IMR-90 (cell line): ENCODE measurements at places on chromosomes 3 and 15. TPM values are rescaled to one million over a fixed set of nuclear protein-coding genes. Genes with fewer than 3 reads are reported as not detected.

NTRK3 gene
- polyA plus RNA-seq = 0.01 and 0.15 TPM in 2 replicates

KLF15 gene
- polyA plus RNA-seq = 0.14 and 0.24 TPM in 2 replicates

PPP1R14D gene
- not detected in 2 replicates for polyA plus RNA-seq

CHDH gene
- 0.07 and 0.19 TPM in 2 replicates for polyA plus RNA-seq

CAMK1 gene
- 36.4 and 41.2 TPM in 2 replicates for polyA plus RNA-seq

SAXO2 gene
- polyA plus RNA-seq = 0.14 and 0.42 TPM in 2 replicates

BUB1B gene
- 13.6 and 15.6 TPM in 2 replicates for polyA plus RNA-seq

CNTN4 gene
- not detected in 2 replicates for polyA plus RNA-seq

CAMK2N2 gene
- 0.29 and 0.34 TPM in 2 replicates for polyA plus RNA-seq

TUSC7 gene
- polyA plus RNA-seq = not detected in 2 replicates
